ENCODE measurements at places on chromosomes 11 and 22.

DNA sequence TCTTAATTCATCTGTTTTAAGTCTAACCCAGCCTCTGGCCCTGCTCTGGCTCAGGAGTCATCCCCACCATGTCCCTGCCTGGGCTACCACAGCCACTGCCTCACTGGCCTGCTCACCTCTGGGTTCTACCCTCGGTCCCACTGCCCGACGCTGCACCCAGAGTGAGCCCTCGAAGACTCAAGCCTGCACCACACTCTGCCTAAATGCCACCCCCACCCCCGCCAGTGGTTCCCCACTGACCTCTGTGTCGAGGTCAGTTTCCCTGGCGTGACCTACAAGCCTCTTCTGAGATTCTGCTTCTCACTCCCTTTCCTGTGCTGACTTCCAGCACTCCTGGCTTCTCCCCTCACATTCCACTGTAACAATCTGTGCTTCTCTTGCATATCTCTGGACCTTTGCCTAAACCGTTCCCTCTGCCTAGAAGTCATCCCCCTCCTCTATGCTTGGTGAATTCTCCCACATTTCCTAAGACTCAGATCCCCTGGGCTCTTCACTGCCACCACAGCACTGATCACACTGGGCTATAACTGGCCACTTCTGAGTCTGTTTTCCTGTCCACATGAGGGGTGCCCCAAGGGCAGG lies 12.5 kb upstream of the PDE2A start:
- no peak for DNase-seq

GRCh38 chr11:96260067-96260511 lies 82.9 kb downstream of the MAML2 start:
- no peak for DNase-seq

DNA sequence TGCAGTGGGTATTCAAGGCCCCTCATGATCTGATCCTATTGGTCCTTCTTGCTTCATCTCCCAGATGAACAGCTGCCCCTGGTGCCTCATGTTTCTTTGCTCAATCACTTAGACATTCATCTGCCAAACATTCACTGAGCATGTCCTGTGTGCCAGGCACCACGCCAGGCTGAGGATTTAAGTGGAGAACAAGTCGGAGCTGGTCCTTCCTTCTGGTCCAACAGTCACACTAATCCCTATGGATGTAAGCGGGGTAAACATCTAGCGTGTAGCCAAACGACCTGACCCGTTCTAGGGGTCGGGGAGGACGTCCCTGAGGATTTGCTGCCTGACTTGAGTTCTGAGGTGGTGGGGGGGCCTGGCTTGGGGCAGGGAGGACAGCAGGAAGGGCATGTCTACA lies 21.9 kb downstream of the ZMAT5 start:
- no peak for DNase-seq

DNA sequence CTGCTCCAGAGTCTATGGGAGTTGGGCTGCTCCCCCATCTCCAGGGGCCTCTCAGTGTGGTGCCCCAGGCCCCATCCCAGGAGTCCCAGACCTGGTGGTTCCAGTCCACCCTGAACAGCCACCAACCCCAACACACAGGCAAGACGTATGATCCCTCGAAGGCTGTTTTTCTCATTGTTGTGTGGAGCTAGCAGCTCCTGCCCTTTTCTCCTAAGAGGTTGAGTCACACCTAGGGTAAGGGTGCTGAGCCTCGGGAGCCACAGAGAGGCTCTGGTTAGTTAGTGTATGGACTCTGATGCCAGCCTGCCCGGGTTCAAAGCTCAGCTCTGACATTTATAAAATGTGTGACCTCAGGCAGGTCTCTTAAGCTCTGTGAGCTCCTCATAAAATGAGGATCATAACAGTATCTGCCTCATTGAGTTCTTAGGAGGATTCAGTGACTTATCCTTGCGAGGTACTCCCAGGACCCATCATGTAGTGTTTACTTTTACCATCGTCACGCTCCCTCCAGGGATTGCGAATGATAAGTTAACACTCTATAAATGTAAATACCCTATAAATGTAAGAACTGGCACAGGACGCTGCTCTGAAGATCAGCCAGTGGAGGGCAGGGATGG lies 47.2 kb downstream of the FBLN1 start:
- DNase-seq: no peak

- DNase-seq: no peak
Observed at GRCh38 chr22:39292031-39292462, 27.4 kb downstream of the RPL3 start.

- no peak for DNase-seq
Observed at GRCh38 chr11:58781345-58781744, 49.6 kb upstream of the GLYAT start.

GRCh38 chr11:820655-821511 lies 2.2 kb downstream of the PNPLA2 start:
- DNase-seq: no peak

DNA sequence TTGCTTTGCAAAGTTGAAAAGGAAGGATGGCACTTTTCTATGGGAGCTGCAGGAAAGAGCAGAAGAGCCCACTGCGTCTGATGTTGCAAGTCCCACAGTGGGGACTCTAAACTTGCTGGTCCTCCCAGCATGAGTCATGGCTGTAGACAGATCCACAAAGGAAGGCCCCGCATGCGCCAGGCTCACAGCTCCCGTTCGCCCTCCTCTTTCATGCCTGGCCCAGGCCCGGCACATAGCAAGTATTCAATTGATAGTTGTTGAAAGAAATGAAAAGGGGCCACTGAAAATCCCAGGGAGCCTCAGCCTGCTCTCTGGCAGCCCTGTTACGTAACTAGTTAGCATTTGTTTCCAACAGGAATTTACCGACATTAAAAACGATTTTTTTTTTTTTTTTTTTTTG lies 18.9 kb downstream of the AP1B1 start:
- DNase-seq: no peak

GRCh38 chr22:22161924-22162851 lies 82.4 kb upstream of the VPREB1 start:
- peak; percentile 0 for DNase-seq

DNA sequence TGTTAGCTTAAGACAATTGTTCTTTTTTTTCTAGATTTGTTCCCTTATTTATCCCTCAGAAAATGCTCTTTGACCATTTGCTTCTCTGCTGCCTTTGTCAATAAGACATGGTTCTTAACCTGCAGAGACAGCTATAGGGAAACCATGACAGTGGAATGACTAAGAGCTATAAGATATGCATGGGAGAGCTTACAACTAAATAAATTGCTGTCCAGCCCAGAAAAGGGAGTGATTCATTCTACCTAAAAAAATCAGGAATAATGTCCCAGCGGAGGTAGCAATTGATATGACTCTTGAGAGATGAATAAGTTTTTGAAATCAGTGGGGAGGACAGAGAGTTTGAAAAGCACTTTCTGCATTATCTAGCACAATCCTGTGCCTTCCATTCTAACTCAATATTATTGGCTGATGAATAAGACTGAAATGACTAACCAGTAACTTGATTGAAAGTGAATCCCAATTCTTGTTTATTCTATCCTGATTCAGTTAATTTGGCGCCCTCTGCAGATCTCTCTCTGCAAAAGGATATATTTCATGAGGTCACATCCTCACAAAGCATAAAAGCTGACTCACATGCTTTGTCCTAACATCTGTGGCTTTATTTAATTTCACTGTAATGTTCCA lies 680.5 kb upstream of the API5 start:
- DNase-seq: no peak

DNA sequence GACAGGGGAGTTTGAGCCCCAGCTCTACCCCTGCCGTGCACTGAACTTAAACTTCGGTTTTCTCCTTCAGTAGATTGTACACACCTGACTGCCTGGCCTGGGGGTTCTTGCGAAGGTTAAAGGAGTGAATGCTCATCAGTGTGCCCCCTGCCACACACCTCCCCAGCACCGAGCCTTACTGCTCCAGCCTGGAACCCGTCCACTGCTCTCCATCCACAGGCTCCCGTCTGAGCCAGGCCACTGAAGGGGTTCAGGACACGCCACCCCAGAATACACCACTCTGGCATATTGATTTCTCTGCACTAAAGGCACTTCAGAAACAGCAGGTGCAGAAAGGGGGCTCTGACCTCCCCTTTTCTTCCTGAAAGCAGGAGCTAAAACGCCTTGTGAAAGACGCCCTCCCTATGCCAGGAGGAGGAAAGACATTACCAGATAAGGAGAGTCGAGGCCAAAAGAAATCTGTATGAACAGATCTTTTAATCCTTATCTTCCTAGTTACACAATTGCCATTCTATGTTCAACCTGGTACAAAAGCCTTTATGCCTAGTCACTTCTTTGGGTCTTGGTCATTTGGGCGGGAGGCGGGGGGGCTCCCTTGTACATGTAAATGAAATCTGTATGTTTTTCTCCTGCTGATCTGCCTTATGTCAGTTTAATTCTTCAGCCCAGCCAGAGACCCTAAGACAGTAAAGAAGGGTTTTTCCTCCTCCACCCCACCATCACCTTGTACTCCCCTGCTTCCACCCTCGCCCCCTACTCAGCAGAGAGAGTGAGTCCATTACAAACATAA lies 1.9 kb upstream of the SSTR3 start:
- no peak for DNase-seq

DNA sequence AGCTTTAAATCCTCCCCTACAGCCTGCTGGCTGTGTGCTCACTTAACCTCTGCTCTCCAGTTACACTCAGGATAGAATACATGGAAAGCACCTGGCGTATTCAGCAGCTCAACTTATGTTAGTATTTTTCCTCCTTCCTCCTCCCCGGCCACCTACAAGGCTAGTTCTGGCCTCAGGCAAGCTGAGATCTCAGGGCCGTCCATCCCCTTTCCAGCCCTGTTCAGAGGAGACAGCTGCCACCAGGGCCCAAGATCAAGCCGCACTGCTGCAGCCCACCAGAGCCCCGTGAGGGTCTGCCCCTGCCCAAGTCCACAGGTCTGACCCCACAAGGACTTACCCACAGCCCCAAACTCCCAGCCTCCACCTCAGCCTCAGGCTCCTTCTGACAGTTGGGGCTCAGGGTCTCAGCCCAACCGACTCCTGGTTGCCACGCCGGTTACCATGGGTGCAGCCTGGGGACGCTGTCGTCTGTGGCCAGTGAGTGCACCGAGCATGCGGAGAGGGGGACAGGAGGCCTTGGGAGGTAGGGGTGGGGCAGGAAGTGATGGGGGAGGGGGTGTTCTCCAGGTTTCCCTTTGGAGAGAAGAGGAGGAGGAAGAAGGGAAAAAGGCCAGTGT lies at the start of gene C11orf16:
Gene C11orf16, minus strand, starts transcription at position 384 of the 617 bp plus-strand sequence. CDS start 639 bp downstream, outside the sequence.
- peak; percentile 52 for DNase-seq

GRCh38 chr11:399731-400211 lies 5.8 kb downstream of the PKP3 start:
- no peak for DNase-seq

DNA sequence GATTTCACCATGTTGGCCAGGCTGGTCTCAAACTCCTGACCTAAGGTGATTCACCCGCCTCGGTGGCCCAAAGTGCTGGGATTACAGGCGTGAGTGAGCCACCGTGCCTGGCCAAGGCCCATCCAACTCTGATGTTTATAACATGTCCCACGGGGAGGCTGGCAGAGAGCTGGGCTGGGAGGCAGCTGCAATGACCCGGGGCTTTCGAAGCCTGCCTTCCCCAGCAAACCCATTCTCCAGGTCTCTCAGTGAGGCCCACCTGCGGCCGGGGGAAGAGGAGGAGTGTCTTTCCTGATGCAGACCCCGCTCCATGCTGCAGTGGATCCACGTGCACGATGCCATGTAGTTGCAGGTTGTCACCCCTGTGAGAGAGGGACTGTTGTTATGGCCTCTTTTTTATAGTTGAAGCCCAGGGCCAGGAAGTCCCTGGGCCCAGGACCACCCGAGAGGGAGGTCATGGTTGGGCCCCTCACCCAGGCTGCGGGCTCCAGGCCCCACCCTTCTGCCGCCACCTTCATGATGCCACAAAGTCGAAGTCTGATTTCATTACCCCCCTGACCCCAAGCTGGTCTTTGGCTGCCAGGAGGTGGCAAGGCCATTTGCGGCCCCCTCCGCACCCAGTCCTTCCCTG lies 38.3 kb downstream of the KCNJ4 start:
- no peak for DNase-seq

- no peak for DNase-seq
Observed at GRCh38 chr11:60951606-60951903, 421 bp downstream of the SLC15A3 start.

GRCh38 chr11:5807580-5807979 lies 1.1 kb upstream of the OR52N2 start:
- DNase-seq: no peak

DNA sequence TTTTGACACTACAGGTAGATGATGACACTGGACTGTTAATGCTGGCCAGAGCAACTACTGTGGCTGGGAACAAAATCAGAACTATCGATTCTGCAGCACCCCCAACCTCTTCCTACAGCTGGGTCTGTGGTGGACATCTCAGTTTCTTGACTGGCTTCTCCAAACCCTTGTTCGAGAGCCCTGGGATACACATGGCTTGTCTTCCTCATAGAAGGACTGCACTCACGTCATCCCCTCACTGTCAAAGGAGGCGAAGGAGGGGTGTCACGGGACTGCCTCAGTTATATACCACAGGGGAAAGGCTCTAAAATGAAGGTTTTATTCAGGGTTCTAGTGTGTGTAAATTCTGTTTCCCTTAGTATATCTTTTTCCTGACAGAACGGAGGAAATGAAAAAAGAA lies 44.9 kb downstream of the PITPNB start:
- no peak for DNase-seq

- DNase-seq: no peak
Observed at GRCh38 chr11:73469401-73469800, 93.2 kb downstream of the RELT start.

DNA sequence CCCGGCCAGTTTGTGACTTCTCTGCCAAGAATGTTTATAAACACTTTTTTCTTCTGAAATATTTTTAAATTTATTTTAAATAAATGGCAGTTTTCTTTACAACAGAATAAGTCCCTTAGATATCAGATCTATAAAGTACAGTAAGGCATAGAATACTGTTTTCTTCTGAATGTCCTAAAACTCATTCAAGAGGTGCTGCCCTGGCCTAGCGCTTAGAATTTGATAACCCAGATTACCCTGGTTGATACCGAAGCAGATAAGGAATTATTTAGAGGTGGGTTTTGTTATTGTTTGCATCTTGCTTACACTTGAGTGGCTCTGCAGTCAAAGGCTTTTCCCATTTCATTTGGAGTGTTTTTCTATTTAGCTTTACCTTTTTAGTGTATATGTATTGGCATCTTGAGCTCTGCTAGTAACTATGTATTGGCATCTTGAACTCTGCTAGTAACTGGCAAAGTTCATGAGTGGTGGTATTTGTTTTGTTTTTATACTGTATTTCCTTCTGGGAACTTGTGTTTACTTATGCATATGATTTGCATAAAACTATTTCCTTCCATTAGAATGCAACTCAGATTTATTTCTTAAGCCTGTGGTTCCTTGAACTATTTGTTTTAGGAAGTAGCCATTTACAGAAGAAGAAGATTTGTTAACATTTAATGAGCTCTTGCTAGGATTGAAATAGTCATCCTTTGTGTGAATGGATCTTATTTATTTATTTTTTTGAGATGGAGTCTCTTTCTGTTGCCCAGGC lies 1.2 kb downstream of the ACAD8 start:
- DNase-seq: no peak

DNA sequence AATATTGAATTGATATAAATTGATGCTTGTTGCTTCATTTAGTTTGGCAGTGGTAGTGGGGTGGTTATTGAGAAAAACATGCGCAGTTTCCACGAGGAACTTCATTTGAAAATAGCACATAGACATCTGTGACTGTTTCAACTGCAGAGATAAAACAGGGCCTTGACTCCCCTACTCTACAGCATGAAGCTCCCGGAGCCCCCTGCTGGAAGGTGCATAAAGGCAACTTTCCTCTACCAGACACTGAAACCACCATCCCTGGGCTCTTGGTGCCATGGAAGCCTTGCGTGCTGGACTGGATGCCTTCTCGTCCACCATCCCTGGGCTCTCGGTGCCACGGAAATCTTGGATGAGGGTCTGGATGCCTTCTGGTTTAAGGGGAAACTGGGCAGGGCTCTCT lies 195.9 kb downstream of the CSNK2A3 start:
- DNase-seq: peak; percentile 21

Data from NCI-H526 treated with DMSO at 0.1 percent for 48 hours (cell line).